ENCODE measurements at places on chromosomes 5 and 9.

GRCh38 chr5:132369474-132370180 is at the start of gene SLC22A5:
SLC22A5 (plus strand) TSS chr5:132369710; CDS start chr5:132369973, 263 bp downstream.
- DNase-seq = peak; percentile 87

DNA sequence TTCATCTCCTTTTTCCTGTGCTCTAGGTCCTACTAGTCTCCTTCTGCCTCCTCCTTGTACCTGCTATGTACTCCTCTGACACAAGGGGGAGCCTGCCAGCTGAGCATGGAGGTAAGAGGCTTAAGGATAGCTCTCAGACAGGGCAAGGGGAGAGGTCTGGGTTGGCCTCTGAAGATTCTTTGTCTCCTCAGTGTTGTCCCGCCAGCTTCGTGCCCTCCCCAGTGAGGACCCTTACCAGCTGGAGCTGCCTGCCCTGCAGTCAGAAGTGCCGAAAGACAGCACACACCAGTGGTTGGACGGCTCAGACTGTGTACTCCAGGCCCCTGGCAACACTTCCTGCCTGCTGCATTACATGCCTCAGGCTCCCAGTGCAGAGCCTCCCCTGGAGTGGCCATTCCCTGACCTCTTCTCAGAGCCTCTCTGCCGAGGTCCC is 3.8 kb downstream of the CREB3 start:
- DNase-seq = peak; percentile 69

DNA sequence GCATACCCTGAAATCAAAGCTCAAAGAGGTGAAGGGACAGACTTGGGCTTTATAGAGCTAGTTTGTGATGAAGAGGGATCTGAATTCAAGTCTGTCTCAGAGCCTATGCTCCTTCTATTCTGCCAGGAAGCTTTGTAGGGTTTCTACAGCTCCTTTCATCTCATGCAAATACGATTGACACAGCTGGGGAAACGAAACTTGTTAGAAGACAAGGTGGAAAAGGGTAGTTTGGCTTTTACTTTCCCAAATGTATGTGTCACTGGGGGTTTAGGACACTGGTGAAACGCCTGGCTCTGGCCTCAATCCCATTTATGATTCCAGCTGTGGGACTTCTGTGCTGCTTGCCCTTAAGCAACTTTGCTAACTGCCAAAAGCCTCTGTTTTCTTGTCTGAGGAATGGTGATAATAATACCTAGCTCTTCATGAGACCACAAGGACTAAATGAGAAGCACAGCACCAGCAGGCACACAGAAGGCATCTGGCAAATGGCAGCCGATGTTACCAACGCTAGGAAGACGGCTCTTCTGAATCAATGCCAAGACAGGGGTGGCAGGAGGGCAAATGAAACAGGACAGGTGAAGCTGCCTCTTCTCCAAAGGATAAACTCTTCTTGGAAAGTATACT is 70.3 kb upstream of the EQTN start:
- DNase-seq = no peak

GRCh38 chr9:8649160-8649559 is 849.6 kb upstream of the DMAC1 start:
- DNase-seq = no peak

DNA sequence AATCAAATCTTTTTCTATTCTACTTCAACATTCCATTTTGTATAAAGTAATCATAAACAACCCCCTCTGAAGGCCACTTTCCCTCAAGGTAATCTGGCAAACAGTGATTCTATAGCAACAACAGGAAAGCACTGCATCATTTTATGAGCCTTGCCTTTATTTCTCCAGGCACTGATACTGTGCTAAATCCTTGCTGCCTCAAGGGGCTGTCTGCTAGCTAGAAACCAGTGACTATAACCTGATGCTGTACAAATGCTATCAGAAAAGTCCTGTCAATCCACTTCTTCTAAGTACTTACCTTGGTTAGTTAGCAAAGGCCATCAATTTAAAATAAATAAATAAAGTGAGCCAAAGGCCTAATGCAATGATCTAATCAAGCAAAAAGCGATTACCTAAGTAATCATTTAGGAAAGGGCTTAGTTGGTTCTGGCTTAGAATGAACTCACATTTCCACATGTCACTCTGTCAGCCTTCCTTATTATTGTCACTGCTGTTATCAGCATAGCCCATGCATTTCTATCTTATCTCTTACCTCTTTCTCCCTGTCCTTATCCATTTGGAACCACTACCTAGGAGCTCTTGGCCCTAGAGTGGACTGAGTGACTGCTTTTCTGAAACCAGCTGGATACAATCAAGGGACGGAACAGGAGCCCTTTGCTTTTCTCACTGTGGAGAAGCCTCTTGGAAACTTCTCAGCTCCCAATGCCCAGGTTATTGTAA is 246.1 kb upstream of the MEF2C start:
- no peak for DNase-seq

- DNase-seq = no peak
Observed at GRCh38 chr9:69946800-69947437, 96.7 kb upstream of the MAMDC2 start.

DNA sequence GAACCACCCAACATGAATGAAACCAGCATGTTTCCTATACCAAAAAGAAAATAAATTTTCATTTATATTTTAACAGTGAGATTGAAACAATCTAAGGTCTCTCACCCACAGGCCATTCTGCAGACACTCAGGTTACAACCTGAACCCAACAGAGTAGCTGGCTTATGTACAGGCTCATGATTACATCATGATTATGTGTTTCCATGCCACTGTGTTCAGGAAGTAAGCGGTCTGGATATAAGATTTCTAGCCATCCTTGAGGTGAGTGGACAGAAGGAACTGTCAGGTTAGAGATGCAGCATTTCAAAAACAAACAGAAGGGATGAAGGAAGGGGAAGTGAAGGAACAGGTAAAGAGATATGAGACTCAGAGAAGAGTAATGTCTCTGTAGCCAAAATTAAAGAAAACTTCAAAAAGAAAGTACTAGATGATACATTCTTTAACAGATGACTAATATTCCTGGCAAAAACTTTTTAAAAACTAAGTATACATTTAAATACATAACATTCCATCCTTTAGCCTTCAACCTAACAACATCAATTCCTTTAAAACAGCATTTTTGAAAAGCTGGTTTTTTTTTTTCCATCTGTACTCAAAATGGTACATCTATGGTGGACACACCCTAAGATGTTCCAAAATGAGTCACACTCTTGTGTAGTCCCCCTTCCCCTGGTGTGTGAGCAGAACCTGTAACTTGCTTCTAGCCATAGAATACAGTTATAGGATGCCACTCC is 119.8 kb downstream of the LPAR1 start:
- DNase-seq = no peak

DNA sequence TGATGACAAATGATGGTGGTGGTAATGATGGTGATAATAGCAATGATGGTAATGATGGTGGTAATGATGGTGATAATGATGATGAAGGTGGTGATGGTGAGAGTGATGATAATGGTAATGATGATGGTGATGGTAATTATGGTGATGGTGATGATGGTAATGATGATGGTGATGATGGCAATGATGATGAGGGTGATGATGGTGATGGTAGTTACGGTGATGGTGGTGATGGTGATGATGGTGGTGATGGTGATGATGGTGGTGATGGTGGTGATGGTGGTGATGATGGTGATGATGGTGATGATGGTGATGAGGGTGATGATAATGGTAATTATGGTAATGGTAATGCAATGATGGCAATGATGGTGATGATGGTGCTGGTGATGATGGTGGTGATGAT is 91.1 kb downstream of the DAP start:
- DNase-seq = no peak

GRCh38 chr9:119179701-119180100 is 189.5 kb downstream of the BRINP1 start:
- no peak for DNase-seq

DNA sequence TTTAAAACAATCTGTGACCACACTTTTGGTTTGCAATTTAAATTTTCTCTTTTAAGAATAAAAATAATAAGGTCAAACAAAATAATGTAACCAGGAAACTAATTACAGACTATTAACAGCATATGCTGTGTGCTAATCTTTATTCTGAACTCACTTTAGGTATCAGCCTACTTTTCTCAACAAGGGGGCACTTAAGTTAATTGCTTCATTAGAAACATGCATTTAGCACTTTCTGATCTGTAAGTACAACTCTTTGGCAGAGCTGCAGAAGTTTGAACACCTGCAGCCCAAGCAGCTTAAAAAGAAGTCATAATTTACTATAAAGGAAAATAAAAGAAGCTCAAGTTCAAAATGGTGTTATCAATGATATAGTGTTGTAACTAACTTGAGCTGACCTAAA is 21.7 kb downstream of the XRCC4 start:
- DNase-seq = no peak

DNA sequence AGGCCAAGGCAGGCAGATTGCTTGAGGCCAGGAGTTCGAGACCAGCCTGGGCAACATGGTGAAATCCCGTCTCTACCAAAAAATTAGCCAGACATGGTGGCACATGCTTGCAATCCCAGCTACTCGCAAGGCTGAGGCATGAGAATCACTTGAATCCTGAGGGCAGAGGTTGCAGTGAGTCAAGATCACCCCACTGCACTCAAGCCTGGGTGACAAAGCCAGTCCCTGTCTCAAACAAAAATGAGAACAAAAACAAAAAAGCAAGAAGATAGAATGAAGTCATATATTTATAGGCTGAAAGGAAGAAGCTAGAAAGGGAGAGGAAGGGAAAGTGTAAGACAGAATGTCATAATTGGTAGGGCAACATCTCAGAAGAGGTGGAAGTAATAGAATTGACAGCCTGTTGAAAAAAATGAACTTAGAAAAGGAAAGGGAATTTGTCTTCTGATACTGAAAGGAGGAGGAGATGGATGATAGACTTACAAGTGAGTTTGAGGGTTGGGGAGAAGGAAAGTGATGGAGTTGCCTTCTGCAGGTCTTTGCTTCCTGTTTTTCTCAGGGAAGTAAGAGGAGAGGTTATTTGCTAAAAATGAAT is 32.2 kb downstream of the CARD6 start:
- no peak for DNase-seq

DNA sequence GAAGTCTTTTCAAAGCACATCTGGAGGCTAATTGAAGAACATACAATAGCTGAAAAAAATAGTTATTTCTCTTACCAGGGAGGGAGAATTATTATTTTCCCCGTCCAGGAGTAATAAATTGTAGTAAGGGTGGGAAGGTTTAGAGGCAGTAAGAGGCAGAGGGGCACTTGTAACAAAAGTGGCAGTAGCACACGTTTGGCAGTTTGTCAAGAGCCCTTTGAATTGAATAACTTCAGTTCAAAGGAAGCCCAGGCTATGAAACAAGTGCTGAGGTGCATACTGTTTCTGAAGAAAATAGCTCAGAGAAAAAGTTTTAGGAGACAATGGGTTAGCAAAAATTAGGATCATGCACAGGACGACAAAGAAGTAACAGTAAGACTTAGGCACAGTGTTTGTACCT is 451.3 kb downstream of the LRRC70 start:
- DNase-seq = no peak

DNA sequence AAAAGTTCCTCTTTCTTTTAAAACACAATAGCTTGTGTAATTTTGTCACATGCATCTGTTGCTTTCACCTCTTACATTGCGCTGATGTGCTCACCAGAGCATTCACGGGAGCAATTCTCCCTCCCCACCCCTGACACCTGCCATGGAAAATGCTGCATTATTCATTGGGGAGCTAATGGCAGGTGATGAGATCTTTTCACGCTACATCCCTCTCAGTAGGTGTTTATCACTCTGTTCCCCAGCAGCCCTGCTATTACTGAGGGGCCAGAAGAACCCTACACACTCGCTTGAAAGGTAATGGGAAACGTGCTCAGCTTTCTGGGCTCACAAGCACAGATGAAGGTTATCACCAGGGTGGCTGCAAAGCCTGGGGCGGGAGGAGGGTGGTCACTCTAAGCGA is 398.0 kb downstream of the PSAT1 start:
- no peak for DNase-seq

DNA sequence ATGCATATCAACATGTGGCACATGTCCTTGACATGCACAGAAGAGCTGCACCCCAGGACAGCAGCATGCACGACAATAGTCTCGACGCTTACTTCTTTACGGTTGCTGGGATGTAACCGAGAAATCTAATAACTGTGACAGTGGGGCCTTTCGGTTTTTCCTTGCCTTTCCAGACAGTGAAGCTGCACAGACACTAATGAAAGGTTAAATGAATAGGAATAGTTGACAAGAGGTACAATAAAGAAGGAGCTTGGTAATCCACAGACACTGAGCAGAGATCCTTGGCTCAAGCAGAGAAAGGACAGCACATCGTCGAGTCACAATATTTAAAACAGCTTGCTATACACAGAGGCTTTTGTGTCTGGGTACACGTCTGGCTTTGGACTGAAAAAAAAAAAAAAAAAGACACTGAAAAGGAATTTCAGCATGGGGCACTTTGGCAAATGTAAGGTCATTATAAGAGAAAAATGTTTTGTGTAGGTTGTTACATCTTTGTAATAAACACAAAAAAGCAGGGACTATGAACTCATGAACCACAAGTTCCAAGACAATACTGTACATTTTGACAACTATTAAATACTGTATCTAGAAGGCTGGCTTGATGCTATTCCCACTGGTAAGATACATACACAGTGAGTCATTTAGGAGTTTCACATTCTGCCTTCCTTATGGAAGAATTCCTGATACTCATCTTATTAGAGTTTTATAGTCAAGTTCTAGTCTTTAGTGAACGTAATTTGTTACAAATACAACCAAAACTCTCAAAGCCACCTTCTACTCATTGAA is 5.6 kb downstream of the BNC2 start:
- no peak for DNase-seq

GRCh38 chr5:141790630-141791029 is 87.6 kb downstream of the PCDH1 start:
- no peak for DNase-seq

DNA sequence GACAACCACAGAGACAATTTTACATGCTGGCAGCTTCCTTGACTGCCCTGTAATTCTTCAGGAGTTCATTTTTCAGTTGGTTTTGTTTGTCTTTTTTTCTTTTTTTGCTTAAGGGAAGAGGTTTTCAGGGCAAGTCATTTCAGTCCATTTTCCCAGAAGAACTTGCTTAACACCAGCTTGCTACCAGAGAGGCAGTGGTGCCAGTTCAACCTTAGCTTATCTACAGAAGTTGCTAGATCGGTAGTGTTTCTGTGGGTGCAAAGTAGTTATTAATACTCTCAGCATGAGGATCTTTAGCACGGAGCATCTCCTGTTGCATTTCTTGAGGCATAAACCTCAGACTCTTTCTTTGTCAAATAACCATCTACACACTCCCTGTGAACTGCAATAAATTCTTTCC is 1.1 kb downstream of the SPEF2 start:
- no peak for DNase-seq
